Activated CD8-positive, alpha-beta memory T cell treated with anti-CD3 and anti-CD28 coated beads, Interleukin-2, amount 50 U/mL, for 4 hours (primary cell): ENCODE measurements at places on chromosomes 2 and 18.
A peak's percentile ranks its signal among the peaks of the same experiment; 100 is the strongest.

DNA sequence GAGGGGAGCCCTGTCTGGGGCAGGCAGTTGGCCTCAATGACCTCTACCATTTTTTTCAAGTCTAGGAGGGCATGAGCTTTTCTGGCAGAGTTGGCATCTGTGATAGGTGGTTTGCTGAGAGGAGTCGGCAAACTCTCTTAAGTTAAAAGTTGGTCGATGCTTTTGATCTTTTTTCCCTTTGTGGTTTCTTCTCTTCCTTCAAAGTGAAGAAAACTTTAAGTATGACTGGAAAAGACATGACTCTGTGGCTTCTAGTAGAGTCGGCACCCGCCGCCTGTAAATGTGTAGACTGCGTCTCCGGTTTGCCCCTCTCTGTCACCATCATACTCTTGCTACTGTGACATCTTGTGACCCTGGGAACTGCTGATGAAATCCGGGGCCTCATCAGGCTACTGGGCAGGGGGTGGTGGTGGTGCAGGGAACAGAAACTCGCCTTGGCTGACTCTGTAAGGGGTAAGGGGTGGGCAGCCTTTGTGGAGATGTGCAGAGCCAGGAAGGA lies 21.1 kb downstream of the INPP5D start:
- DNase-seq = peak; percentile 53

DNA sequence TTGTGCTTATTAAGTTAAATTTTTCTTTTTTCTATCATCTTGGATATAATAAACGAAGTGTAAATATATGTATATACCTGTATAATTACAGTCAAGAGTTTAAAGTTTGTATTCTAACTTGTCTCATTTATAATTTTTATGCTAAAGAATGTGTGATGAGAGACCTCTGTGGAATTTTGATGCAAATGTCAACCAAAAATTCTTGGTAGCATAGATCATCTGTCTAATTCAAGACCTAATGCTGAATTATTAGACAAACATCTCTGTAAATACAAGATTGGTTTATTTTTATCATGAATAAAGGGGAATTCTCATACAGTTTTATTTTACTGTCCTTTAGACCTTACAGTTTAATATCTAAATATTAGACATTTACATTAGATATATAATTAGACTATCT lies 149.2 kb upstream of the VWC2L start:
- no peak for DNase-seq

GRCh38 chr18:74139888-74140287 lies 7.7 kb downstream of the FBXO15 start:
- no peak for DNase-seq

DNA sequence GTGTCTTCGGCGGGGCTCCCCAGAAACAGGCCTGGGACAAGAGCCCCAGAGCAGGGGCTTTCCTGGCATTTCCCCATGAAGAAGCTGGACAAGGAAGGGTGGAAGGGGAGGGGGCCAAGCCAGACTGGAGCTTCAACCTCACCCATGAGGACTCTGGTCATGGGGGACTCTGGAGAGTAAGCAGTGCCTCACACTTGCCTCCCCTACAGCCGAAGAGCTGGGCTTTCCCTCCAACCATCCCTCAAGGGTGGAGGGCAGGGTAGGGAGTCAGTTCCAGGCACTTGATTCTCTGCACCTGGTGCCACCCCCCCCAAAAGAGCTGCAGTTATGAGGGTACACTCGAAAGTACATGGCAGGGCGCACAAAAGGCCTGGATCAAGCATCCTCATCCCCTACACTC lies 246.6 kb downstream of the TFCP2L1 start:
- no peak for DNase-seq

GRCh38 chr2:219687882-219688559 lies 60.6 kb downstream of the SLC4A3 start:
- DNase-seq = no peak

GRCh38 chr2:167475791-167476190 lies 587.5 kb downstream of the XIRP2 start:
- no peak for DNase-seq

DNA sequence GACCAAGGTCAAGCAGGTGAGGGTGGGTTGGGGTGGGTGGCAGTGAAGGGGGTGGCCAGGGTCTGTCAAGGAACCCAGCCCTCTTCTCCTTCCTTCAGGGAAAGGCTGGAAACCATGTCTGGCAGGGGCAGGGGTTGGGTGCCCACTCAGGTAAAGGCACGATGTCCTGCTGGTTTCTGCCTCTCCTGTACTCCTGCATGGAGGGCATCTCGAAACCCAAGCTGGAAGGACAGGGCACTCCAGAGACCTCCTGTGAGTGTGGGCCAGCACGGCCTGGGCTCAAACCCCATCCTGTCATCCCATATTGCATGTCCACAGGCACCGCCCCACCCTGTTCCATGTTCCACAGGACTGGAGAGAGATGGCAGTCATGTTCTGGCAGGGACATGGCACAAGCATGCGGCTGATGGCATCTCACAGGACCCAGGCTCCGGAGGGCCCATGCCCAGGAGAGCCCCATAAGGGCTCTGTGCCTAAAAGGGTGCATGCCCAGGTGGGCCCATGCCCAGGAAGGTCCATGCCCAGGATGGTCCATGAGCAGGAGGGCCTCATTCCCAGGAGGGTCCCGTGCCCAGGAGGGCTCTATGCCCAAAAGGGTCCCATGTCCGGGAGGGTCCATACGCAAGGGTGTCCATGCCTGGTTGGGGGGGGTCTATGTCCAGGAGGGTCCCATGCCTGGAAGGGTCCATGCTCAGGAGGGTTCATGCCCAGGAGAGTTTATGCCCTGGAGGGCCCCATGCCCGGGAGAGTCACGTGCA lies 6.4 kb downstream of the GPR35 start:
- no peak for DNase-seq

DNA sequence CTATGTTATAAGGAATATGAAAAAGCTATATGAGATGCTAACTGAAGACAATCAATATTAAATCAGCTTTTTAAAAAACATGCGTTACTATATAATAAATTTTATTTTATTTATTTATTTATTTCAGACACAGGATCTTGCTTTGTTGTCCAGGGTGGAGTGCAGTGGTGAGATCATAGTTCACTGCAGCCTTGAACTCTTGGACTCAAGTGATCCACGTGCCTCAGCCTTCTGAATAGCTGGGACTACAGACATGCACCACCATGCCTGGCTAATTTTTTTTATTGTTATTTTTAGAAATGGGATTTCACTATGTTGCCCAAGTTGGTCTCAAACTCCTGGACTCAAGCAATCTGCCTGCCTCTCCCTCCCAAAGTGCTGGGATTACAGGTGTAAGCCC lies 89.4 kb downstream of the MYOM1 start:
- no peak for DNase-seq

GRCh38 chr2:102661846-102662245 lies 42.5 kb downstream of the SLC9A2 start:
- no peak for DNase-seq

- DNase-seq = no peak
Measured at GRCh38 chr2:181467966-181468707, 11.0 kb downstream of the ITGA4 start.

GRCh38 chr2:227373389-227373788 lies 5.7 kb downstream of the TM4SF20 start:
- DNase-seq = no peak

DNA sequence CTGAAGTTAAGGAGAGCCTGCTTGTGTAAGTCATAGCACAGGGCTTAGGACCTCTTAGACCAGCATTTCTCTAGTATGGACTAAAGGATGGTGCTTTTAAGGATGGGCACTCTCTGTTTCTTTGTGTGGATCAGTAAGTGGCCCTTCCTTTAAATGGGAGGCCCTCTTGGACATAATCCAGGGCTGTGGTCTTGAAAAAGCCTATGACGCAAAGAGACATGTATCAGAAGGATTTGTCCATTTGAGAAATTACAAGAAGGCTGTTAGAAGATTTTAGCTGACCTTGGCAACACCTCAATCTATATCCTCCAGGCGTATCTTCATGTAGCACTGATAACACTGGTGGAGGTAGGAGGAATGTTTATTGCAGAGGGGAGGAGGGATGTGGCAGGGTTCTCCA lies 79.2 kb downstream of the PRPF40A start:
- no peak for DNase-seq

- DNase-seq = no peak
Measured at GRCh38 chr2:202429164-202429980, 53.2 kb downstream of the BMPR2 start.

DNA sequence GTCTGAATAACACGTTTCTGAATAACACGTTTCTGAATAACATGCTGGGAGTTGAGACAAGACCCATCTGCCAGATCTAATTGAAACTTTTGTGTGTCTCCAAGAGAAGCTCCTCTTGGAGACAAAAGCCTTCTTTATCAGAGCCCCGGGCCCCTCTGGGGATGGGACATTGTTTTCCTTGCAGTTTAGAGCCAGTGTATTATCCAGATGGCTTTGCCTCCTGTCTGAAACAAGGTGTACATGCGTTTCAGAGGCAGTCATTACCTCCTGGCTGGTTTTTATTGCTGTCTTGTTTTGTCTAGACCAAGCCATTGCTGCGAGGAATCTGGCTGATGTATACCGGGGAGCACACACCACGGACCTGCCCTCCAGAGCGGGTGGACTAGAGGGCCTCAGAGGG lies 7.8 kb downstream of the FOSL2 start:
- DNase-seq = no peak

DNA sequence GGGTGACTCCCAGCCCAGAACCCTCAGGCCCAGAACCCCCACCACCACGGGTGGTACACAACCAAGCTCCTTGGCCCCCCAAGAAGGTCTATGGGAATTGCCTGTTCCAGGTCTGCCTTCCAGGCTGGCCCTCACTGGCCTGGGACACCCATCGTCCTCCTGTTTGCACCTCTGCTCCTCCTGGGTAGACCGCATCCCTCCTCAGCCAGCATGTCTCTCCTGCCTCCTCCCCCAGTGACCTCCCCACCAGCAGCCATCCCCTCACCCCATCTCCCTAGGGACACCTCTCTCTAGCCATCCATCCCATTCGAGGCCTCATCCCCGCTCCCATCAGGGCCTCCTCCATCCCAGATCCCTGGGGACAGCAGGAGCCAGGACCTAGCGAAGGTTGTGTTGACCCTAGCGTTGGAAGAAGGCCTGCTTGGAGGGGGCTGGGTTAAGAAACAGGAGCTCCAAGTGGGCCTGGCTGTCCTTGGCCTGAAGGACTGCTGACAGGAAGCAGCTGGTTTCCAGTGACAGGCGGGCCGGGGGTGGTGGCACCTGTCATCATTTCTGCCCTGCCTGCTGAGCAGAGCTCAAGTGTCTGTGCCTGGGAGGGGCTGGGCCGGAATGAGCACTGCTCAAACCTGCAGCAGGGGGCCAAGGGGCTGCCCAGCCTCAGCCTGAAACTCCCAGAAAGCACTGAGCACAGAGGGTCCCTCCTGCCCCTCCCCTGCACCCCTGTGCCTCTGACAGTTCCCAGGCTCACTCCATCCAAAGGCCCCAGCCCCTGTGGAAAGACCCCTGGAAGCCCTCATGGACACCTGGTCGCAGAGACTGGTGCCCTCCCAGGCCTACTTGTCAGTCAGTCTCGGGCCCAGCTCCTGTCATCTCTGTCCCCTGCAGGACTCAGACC lies 96.0 kb upstream of the OTOS start:
- no peak for DNase-seq

DNA sequence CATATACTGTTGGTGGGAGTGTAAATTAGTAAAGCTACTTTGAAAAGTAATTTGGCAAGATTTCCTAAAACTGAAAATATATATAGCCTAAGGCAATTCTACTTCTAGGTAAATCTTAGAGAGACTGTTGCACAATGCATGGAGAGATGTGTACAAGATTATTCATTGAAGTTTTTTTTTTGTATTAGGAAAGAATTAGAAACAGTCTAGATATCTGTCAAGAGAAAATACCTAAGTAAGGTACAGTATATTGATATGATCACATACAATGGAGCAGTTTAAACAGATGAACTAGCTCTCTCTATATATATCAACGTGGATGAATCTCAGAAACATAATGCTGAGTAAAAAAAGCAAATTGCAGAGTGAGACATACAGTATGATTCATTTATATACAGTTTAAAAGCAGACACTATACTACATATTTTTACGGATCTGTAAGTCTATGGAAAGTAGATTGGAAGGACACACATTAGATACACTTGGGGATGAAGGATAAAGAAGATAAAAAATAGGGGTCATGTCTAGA lies 59.3 kb upstream of the ACVR1 start:
- DNase-seq = no peak

DNA sequence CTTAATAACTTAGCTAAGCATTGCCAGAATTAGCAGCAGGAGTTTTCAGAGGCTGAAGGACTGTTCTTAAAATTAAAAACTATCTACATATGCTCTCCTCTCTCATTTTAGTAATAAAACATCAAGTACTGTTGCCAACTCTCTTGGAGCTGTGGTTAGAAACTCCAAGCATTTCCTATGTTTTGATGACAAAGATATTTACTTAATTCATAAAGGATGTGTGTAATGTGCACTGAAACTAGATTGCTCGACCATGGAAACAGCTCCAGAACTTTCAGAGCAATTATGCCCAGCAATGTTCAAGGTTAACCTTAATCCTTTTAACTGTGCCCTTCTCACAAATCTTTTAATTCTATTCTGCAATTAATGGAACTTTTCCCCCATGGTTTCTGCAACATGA lies 8.4 kb downstream of the GRP start:
- DNase-seq = no peak

DNA sequence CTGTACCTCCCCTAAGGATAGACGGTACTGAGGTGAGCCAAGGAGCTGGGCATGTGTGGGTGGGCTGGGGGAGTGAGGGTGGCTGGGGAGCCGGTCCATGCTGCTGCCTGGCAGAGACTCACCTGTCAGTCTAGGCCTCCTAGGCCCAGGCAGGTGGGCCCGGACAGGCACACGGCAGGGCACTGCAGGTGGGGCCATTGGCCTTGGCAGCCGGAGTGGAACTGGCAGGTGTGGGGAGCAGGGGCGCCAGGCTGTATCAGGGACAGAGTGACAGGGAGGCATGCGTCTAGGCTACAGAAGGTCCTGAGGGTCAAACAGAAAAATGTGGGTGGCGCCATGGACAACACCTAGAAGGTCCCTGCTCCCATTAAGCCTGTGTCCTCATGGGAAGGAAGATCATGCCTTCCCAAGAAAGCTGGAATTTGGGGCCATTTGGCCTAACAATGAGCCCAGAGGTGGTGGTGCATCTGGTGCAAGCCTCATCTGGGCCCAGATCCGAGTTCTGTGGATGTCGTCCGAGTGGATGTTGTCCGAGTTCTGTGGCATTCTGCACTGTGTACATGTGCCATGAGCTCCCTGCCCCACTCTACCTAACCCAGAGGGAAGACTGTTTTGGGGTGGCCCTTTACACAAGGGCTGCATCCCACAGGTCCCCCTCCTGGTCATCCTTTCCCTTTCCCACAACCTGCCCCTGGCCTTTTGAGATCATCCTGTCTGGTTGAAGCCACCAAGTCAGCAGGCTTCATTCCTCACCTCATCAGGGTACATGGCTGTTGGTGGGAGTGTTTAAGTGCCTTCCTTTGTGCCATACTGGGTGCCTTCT lies 249.7 kb downstream of the GLI2 start:
- DNase-seq = no peak

GRCh38 chr18:10771053-10771709 lies 245.4 kb downstream of the NAPG start:
- DNase-seq = no peak

GRCh38 chr2:43495727-43496126 lies 100.1 kb downstream of the THADA start:
- no peak for DNase-seq

- DNase-seq = no peak
Measured at GRCh38 chr18:43159926-43160325, 44.4 kb upstream of the RIT2 start.

- DNase-seq = no peak
Measured at GRCh38 chr2:28394331-28394877, 1.7 kb downstream of the FOSL2 start.
